ENCODE measurements at places on chromosomes 3 and 15.

DNA sequence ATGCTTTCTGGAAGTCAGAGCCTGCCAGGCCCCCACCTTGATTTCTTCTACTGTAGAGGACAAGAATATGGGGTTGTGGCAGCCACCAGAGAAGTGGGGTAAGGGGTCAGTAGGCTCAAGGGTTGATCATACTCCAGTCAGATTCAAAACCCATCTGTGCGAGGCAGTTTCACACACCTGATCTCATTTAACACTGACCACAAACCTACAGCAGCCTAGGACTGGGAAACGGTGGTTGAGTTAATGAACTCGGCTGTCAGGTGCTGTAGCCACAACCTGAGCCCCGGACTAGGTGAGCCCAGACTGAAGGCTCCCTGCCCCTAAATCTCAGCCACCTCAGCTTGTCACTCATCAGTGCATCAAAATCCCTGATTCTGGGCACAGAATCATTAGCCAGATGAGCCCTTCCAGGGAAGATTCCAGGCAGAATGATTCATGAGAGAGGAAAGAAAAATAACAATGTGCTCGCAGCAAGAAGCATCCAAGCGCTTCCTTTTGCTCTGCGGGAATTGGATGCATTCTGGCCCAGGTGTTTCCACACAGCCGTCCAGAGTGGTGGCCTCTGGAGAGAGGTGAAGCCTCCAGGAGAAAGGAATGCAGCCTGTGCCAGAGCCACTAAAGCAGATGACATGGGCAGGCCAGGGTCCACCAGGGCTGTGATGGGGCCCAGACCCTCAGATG lies 102.1 kb downstream of the SRGAP3 start:
- no peak for DNase-seq

- no peak for DNase-seq
Measured at GRCh38 chr15:37638691-37639090, 295.7 kb upstream of the TMCO5A start.

- DNase-seq = no peak
Measured at GRCh38 chr15:74763416-74763815, 14.8 kb downstream of the CYP1A2 start.

DNA sequence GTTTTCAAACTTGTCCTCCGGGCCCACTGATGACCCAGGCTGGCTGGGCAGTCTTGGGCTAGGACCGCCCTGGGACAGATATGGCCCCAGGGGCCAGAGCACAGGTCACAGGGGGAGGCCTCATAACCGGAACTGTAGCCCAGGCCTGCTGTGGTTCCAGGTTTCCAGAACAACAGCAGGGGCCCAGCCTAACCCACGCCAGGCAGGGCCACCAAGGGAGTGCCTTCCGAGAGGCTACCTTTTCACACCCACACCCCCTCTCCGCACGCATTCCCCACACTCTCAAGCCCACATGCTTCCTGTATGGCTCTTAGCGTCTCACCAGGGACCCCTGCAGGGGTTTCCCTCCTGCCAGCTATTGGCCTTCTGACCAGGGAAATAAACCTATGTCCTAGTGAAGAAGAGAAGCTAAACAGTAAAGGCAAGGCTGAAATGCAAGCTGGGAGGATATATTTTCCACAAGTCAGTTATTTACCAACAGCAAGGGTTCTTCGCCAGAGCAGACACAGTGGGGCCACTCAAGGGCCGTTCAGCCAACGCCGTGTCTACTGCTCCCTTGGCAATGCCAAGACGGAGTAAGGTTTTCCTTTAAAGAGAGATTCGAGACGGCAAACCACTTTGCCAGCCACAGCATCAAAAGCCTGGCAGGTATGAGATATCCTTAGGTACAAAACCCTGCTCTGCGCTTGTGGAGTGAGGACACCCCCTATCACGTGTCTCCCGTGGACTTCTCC lies 135.1 kb downstream of the ATP10A start:
- DNase-seq = no peak

DNA sequence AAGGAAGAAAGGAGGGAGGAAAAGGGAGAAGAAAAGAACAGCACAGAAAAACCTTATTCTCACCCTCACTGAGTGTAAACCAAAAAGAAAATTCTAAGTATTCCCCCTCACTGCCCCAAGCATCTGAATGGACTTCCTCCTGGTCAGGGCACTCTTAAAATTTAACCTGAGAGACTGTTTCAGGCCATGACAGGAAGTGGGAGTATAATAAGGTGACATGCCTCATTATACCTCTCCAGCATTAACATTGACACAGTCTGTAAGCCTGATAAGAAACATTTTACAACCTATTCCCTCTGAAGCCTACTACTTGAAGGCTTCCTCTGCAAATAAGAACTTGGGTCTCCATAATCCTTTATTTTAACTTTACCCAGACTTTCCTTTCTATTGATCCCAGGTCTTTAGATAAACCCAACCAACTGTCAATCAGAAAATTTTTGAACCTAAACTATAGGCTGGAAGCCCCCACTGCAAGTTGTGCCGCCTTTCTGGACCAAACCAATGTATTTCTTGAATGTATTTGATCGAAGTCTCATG lies 41.7 kb downstream of the SLCO2A1 start:
- DNase-seq = no peak

GRCh38 chr3:127857333-127857732 lies 35.0 kb upstream of the MGLL start:
- DNase-seq = no peak

DNA sequence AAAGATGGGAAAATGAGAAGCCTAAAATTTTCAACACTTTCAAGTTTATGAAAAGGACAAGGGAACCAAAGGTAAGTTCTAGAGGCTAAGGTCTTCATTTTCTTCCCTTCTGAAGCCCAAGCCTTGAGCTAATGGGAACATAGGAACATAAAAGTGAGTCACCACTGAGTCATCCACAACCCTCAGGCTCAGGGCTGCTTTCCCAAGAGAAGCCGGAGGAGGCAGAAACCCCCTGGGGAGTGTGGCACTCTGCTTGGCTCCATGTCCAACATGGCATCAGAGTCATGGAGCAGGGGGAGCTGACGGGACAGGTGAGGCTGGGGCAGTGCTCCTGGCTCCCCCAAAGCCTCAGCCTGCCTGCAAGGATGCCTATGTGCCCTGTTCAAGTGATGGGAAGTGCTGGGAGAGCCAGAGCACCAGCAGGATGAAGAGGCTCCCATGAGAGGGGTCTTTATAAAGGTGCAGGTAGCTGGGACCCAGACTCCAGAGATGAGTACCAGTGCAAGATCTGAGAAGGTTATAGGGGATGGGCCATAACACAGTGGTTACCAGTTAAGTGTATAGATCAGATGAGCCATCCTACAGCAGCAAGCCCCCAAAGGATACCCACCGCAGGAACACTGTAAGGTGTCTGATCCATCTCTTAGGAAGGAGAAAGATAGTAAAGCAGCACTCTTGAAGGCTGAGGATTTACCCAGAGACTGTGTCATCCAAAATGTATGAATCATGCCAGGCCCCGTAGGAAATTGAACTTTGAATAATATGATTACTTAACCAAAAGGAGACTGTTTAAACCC lies 31.8 kb upstream of the RYR3 start:
- no peak for DNase-seq

GRCh38 chr3:105140899-105141367 lies 225.8 kb upstream of the ALCAM start:
- DNase-seq = no peak

DNA sequence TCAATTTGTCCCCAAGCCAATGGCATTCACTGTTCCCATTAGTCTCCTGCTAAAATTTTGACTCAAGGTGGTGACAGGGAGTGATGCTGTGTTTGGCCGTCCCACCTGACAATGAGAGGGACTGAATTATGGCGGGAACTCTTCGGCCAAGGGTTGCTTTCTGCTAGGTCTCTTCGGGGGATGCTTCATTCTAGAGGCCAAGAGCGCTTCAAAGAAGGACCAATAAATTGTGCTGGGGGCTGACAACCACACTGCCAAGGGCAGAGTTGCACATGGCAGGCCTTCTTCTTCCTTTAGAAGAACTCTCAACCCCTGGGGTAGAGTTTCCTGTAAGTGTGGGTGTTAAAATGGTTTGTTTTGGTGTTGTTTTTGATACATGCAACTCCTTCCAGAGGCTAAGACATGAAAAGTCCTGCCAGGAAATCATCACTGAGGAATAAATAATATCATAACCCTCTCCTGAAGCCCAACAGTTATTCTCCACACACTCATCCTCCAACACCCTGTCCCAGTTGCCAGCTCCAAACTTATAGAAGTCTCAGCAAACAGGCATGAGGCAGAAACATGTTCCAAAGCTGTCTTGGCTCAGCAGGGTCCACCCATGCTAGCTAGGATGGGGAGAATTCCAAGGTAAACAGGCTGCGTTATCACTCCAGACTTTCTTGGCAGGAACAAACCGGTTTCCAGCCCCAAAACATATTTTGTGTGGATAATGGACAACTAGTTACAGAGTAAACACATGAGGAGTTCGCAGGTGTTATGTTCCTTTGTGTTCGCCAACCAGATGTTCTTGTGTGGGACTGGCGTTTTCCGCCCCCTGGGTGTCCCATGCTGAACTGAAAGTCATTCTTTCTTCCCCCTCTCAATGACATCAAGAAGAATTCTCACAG lies 396.7 kb upstream of the RGMA start:
- no peak for DNase-seq

GRCh38 chr3:37279236-37279635 lies 104.9 kb upstream of the LRRFIP2 start:
- DNase-seq = no peak

DNA sequence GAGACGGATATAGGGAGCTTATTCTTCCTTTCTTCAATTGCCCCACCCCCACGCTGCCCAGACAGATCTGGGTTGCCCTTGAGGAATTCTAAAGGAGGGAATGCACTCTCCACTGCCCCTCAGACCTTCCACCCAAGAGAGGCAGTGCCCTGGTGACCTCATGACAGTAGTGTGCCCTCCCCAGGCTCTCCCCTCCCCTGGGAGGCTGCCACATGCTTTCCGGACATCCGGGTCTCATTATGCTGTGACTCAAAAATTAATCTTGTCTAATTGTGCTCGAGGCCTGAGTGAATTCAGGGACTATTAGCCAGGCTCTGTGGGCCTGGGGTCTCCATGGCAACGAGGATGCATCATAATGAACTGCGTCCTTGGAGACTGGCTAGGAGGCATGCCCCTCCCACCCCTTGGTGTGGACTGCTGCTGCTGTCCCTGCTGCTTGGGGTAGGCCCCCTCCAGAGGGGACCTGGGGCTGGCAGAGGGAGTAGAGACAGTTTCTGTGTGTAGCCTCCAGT lies 20.8 kb downstream of the CORO2B start:
- DNase-seq = no peak

DNA sequence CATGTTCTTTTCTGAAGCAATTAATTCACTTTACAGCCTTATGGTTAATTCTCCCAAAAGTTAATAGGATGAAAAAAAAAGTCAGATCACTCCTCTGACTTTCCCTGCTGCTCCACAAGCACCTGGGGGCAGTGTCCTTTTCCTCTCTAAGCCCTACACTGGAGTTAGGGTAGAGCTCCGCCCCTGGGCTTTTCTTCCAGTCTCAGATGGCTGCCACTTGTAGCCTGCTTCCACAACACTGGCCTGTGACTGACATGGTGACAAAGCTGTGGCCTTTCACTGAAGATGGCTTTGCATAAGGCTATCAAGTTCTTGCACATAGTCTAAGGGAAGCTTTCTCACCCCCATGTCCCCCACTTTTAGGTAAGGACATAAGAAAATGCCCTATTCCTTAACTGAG lies 1.3 kb upstream of the MON1A start:
- DNase-seq = no peak

DNA sequence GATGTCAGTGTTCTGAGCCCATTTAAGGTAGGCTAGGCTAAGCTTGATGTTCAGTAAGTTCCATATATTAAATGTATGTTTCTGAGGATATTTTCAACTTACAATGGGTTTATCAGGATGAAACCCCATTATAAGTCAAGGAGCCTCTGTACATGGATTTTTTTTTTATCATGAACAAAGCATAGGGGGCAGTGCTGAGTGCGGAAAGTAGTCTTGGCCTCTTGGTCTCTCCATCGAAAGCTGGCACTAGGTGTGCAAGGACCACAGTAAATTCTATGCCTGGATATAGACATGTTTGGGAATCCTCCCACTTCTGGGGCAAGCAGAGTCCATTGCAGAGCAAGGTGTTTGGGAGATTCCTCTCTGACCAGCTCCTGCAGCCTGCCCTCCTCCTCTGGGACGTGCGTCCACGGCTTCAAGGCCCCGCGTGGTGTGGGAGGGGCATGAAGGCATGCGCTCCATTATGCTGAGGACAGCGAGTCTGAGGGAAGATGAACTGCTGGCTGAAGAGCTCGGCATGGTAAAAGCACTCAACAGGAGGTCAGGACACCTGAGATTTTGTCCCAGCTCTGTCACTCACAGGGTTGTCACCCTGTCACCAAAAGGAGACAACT lies 122.9 kb upstream of the LIPC start:
- DNase-seq = no peak

GRCh38 chr3:114496021-114496434 lies 202.2 kb downstream of the TIGIT start:
- no peak for DNase-seq

Data from GM06990 (cell line).